Hepatic stellate cell (primary cell): ENCODE measurements at places on chromosomes 13 and 19.

DNA sequence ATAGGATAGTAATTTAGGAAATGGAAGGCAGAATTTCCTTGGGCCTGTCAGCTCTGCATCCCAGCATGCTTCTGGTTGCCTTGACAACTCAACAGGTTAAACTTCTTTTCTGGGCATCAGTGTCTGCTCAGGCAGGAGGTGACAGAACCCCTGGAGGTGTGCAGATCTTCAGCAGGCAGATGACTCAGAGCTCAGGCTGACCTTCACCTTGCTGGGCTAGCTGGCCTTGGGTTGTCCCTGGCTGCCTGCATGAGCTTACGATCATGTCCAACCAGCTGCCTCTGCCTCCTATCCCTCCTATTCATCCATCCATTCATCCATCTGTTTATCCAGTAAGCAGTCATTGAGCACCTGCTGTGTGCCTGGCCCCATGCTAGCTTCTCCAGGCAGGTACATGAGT lies 81.2 kb upstream of the KCTD15 start:
- no peak for DNase-seq

- no peak for DNase-seq
Observed at GRCh38 chr19:33703821-33704220, 82.1 kb downstream of the CHST8 start.

- DNase-seq = no peak
Observed at GRCh38 chr19:10836479-10837330, 693 bp upstream of the TMED1 start.

- DNase-seq = no peak
Observed at GRCh38 chr13:40961214-40961613, 57.9 kb downstream of the ELF1 start.

- DNase-seq = no peak
Observed at GRCh38 chr13:94324767-94325540, 154.5 kb downstream of the DCT start.

GRCh38 chr13:33349986-33350826 lies 64.7 kb upstream of the STARD13 start:
- peak; percentile 46 for DNase-seq

DNA sequence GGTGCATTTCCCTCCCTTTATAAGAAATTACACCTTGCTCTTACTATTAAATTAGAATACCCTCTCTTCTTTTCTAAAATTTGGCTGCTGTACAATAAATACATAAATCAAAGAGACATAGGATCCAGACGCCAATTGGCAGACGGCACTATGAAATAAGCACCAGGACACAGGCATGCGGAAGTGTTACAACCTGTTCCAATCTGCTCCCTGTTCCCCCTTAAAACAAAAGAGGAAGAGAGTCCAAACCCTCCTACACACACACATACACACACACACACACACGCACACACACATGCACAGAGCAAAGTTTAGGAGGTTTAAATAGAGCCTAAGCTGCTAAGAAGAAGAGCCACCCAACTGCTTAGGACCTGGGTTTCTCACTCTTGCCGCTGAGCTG lies 75.6 kb upstream of the ZNF507 start:
- DNase-seq = no peak

DNA sequence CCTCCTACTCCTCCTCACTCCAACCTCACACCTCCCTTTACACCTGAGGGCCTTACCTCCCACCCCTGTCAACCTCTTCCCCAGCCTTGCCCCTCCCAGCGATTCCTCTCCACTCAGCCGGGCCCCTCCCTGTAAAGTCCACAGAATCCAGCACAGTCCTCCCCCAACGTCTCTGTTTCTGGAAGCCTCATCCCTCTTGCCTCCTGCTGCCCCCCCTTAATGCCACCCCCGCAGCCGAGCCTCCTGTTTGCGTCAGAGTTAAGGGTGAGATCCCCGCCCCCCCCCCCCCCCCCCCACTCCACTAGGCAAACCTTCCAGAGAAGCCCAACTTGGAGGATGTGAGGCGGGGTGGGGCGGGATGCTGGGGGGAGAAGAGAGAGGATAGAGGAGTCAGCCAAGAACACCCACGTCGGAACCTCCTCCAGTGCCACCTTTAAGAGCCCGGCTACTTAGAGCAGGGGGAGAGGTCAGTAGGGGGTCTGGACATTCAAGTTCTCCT lies 2.1 kb downstream of the UNC13A start:
- DNase-seq = peak; percentile 76

GRCh38 chr19:42634409-42635232 lies 39.9 kb upstream of the CEACAM8 start:
- DNase-seq = peak; percentile 46

DNA sequence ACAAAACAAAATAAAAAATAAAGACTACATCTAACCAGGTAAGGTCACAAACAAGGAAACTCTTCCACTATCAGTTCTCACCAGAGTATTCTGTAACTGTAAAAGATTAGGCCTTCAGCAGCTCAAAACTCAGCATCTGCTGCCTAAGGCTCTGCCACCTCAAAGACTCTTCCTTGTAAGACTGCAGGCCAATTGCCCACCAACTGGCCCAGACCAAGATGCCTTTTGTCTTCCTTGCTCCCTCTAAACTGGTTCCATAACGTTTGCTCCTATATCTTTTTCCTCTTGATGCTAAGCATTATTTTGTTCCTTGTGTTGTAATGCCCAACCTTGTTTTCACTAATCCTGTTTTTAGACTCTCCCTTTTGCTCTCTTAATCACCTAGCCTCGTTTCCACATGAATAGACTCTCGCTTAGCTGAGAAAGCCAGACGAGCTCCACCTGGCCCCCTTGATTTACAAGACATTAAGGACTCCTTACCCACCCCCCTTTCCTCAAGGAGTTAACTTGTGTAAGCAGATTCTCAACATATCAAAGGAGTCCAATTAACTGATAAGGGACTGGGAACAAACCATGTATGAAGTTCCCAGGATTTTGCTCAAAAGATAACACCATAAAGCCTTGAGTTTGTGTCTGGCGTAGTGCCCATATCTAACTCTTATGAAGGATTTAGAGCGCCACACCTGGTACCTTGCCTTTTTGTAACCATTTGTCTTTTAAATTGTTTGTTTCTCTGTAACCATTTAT lies 1.5 kb downstream of the ZNF814 start:
- no peak for DNase-seq

- DNase-seq = no peak
Observed at GRCh38 chr19:3975144-3975543, 4.2 kb upstream of the DAPK3 start.

DNA sequence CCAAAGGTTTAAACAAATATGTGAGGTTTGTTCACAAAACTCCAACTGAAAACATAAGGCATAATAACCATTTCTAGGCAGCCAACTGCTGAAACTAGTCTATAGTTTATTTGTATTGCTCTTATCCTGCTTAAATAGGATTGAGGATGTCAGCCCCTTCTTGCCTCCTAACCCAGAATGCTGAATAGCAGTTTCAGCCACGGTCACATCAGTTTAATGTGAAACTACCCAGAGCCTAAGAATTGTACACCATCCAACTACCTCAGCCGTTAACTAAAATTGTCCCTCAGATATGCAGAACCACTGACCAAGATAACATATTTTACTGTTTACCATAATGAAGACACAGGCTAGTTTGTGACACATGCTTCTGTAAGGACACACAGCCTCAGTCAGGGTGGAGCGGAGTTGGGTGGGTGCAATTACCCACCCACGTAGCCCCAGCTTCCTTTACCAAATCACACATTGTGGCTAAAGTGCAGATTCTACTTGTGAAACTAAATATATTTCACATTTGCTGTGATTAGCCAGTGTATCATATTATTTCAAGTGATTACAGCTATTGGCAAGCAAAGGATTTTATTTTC lies 259.9 kb downstream of the EFNB2 start:
- no peak for DNase-seq

GRCh38 chr19:46892252-46893179 lies 31.7 kb downstream of the ARHGAP35 start:
- no peak for DNase-seq

GRCh38 chr13:31946091-31946770 lies 85.3 kb upstream of the FRY start:
- DNase-seq = no peak

DNA sequence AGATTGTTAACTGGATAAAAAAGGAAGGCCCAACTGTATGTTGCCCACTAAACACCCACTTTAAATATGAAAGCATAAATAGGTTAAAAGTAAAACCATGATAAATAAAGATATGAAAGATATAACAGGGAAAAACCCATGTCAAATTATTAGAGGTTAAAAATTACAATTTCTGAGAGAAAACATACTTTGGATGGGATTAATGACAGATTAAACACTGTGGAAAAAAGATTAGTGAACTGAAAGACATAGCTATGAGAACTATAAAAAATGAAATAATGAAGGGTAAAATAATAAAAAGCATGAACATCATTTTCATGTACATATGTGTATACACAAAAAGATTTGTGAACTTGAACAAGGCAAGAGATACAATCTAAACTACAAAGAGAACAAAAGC lies 2.2 kb upstream of the ZNF577 start:
- DNase-seq = no peak

GRCh38 chr13:94515374-94515773 lies 35.9 kb upstream of the DCT start:
- DNase-seq = no peak

- no peak for DNase-seq
Observed at GRCh38 chr13:98284679-98285078, 107.6 kb upstream of the RNF113B start.

- peak; percentile 75 for DNase-seq
Observed at GRCh38 chr19:679418-680286, 3.5 kb downstream of the FSTL3 start.

DNA sequence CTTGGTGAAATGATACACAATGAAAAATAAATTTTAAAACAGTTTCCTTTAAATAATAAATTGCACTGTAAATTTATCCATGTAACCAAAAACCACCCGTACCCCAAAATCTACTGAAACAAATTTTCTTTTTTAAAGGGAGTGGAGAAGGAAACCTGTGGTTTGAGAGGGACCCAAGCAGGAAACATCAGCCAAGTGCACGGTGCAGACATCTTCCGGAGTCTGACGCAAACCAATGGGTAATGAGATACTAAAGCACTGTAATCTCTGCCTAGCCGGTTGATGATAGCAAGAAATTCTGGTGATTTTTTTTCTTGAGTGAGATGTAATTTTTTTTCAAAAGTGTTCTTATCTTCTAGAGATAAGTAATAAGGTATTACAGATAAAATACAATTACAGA lies 115.4 kb downstream of the ABCC4 start:
- no peak for DNase-seq

DNA sequence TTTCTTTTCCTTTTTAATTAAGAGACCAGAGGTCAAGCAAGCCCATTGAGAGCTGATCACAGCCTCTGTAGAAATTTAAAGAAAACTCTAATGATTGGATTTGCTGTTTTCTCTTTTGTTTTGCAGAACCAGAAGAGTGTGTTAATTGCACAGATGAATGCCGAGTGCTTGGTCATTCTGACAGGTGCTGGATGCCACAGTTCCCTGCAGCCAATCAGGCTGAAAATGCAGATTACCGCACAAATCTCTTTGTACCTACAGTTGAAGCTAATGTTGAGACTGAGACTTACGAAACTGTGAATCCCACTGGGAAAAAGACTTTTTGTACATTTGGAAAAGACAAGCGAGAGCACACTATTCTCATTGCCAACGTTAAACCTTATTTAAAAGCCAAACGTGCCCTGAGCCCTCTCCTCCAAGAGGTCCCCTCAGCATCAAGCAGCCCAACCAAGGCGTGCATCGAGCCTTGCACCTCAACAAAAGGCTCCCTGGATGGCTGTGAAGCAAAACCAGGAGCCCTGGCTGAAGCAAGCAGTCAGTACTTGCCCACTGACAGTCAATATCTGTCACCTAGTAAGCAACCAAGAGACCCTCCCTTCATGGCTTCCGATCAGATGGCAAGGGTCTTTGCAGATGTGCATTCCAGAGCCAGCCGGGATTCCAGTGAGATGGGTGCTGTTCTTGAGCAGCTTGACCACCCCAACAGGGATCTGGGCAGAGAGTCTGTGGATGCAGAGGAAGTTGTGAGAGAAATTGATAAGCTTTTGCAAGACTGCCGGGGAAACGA lies 93.1 kb downstream of the PCDH17 start:
- DNase-seq = no peak

DNA sequence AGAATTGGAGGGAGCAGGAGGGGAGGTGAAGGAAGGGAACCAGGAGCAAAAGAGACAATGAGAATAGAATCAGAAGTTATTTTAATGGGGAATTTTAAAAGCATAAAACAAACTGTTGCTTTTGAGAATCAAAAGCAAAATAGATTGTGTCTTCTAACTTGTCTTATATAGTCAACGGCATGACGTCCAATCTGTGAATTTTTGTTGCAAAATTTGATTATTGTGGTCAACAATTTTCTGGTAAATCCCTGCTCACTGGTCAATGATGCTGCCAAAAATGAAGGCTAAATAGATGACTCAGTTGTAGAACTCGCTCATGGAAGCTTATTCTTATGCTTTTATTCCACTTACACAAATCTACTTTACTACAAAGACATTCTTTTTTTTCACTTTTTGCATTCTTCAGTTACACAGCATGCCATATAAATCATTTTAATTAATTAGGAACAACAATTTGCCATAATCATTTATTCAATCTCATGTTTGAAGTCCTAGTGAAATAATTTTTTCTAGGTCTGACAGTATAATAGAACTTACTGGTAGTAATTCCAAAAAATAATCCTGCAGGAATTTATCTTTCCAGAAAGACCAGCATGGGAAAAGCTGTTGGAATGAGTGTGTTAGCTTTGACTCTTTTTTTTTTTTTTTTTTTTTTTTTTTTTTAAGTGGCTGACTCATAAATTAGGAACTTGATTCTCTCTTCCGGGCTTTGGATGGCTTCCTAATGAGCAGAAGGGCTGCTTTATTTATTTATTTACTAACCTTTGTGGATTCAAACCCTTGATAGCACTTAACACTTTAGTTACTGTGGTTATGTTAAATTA lies 256.9 kb downstream of the SPRY2 start:
- peak; percentile 49 for DNase-seq

DNA sequence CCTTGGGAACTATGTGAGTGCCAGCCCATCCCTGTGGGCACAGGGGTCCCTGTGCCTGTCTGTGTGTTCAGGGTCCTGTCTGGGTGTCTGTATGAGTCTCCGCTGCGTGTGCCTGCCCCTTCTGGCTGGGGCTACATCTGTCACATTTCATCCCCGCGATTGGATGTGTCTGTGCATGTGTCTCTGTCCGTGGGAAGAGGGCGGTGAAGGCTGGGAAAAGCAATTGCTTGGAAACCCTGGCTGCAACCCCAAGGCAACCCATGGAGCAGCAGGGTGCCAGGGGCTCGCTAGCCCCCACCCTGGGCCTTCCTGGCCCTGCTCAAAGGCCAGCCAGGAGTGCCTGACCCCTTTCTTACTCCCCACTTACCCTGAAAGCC lies 1.4 kb downstream of the MAG start:
- DNase-seq = no peak

GRCh38 chr19:5403968-5404640 lies 51.1 kb upstream of the ZNRF4 start:
- peak; percentile 80 for DNase-seq

- no peak for DNase-seq
Observed at GRCh38 chr19:23470873-23471545, 75.7 kb upstream of the ZNF91 start.

DNA sequence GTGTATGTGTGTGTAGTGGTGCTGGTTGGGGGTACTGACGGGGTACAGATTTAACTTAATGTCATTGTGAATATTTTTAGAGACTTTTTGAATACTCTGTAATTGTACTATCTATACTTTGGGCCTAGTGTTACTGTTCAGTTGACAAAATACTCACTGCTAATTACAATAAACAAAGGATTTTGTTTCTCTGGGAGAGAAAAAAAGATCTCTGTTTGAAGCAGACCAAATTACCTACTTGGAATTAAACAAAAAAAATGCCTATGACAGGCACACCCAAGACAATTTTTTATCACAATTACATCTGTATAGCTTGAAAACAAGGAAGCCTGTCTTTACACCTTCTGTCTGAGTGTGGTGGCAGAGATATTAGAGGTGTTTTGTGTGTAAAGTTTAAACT lies 45.1 kb downstream of the OLFM4 start:
- no peak for DNase-seq
